ENCODE measurements at places on chromosomes 1 and 21.

DNA sequence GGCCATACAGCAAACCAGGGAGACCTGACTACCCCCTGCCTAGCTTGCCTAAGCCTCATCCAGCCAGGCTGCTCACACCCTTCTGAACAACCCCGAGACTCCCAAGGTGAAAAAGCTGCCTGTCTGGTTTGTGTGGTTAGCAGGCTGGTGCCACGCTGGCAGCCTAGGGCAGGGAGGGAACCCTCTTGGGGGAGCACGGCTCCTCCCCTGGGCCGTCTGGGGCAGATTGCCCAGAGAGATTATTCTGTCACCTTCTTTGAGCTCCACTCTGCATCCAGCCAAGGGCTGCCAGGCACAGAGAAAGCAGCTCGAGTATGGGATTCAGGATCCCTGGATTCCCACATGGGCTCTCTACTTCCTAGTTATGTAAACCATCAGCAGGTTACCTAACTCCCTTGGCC is 27.5 kb upstream of the TCEA3 start:
- peak; percentile 47 for DNase-seq

GRCh38 chr1:37999430-38000232 is 5.7 kb downstream of the FHL3 start:
- DNase-seq, result peak; percentile 72

- peak; percentile 26 for DNase-seq
Observed at GRCh38 chr1:228318823-228319241, 87.8 kb downstream of the TRIM11 start.

GRCh38 chr1:156926175-156926574 is 5.7 kb downstream of the LRRC71 start:
- peak; percentile 76 for DNase-seq

GRCh38 chr1:16925635-16926490 is 4.1 kb downstream of the CROCC start:
- no peak for DNase-seq

GRCh38 chr1:154843636-154844296 is 26.3 kb downstream of the KCNN3 start:
- no peak for DNase-seq

GRCh38 chr1:14626869-14627607 is 28.6 kb downstream of the KAZN start:
- peak; percentile 76 for DNase-seq

- DNase-seq, result no peak
Observed at GRCh38 chr1:38724160-38725131, 135.1 kb downstream of the RRAGC start.

DNA sequence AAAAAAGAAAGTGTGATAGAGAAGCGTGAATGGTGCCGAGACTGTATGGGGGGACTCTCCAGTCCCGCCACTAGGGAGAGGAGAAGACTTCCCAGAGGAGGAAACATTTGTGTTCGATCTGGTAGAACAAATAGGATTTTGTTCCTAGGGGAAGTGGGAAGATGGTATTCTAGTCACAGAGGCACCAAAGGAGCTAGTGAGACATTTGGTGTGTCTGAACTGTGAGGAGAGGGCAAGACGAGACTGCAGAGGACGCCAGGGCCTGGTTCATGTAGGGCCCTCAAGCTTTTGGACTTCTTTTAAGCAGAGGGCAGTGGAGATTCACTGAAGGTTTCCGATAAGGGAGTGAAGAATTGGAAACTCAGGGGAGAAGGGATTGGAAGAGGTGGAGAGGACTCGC is 2.9 kb downstream of the BTBD19 start:
- DNase-seq, result peak; percentile 7

- DNase-seq, result no peak
Observed at GRCh38 chr1:3356827-3357460, 97.5 kb upstream of the ARHGEF16 start.

DNA sequence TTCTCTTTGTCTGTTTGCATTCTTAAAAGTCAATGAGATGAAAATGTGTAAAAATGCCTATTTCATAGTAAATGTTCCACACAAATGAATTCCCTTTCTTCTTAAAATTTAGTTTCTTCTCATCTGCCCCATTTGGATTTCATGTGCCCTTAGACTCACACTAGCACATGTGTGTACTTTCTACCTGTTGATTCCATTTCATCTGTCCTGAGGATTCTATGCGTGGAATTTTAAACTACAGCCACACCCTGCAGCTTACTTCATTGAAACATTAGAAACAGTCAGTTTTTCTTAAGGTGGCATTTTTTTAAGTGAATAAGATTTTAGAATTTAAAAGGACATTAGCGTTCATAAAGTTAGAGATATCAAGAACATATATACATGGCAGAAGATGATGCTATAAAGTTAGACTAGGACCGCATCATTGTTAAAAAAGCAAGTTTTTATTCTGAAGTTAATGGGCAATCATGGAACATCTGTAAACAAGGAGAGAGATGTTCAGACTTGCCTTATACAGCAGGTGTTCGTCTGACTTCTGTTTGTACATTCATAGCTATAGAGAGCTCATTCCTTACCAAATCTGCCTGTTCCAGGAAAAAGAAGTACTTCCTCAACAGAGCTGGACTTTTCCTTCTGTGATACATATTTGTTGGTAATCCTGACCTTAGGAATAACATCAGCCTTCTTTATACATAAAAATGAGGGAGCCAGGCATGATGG is 3.9 kb upstream of the TUT4 start:
- no peak for DNase-seq

DNA sequence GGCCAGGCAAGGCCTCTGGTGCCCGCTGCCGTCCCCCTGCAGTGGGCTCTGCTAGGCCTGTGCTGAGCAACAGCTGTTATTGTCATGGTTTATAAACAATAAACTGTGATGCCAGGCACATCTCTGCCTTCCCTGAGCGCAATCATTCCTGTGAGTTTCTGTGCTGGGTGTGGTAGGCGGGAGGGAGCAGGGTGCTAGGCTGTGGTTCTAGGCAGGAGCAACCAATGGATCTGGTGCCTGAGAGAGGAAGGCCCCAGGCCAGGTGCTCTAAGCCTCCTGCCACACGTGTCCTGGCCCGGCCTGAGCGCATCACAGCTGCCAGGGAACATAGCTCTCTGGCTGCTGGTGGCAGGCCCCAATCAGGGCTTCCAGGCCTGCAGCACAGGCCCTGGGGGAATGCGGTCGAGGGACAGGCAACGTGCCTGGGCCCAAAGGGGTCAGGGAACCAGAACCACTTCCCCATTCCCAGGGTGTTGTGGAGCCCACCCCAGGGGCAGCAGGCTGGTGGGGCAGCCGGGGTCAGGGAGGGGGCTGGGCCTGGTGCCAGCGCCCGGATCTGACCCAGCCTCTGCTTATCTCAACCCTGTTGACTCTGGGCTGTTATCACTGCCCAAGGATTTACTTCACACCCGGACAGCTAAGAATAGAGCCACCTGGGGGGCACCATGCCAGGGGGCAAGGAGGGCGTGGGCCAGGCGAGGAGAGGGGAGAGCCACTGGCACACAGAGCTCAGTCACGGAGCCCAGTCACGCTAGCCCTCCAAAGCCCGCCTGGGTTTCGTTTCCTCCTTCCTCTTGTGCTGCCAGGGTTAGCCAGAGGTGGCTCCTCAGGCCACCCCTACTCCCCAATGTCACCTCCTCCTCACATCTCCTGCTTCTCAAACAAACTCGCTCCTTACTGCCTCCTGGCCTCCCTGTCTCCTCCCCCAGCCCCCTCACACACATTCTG is 11.5 kb downstream of the TRIM46 start:
- peak; percentile 69 for DNase-seq

DNA sequence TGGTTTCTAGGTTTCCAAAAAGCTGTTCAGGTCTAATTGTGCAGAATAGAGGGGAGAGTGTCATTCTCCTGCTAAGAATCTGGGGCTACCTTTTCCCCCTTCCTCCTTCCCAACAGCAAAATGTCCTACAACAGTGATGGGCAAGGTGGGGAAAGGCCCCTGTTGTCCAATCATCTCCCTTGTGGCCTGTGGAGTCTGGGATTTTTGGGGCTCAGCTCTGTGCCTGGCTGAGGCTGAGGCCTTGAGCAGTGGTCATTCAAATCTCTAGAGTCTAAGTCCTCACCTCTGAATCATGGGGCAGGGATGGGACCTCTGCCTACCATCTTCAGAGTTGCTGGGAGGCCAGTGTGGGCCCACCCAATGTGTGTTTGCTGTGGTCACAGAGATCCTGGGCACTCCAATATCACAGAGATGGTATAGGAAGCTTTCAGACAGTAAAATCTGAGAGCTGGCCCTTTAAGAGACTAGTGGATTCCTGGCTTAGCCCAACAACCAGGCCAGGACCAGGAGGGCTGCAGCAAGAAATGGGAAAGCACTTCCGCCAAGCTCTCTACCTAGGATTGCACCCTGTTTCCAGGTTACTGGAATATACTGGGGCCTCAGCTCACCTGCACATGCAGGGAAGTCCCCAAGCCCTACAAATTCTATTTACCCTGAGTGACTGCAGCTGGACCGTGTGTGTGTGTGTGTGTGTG is 28.5 kb upstream of the TENT5C start:
- DNase-seq, result no peak

- no peak for DNase-seq
Observed at GRCh38 chr1:158434741-158435140, 8.7 kb upstream of the OR10K2 start.

GRCh38 chr1:185463011-185463410 is 146.0 kb upstream of the IVNS1ABP start:
- no peak for DNase-seq

GRCh38 chr21:45761704-45762103 is 118.2 kb downstream of the PCBP3 start:
- DNase-seq, result no peak

DNA sequence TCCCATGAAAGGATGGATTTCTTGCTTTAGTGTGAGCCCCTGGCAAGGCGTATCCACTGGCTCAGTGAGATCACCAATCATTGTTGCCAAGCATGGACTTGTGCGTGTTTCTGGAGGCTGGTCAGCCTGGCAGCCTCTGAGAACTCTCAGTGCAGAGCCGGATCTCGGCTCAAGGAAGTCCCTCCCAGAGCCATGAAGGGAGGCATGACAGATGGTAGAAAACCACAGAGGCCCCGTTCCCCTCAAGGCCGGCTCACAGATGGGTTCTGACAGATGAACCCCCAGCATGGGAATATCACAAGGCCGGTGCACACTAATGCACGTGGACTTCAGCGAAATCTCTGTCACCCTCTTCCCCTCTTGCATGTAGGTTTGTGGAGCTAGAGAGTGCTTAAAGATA is 290.5 kb downstream of the AJAP1 start:
- no peak for DNase-seq

- DNase-seq, result no peak
Observed at GRCh38 chr1:157135646-157136045, 2.5 kb downstream of the ETV3 start.

- peak; percentile 53 for DNase-seq
Observed at GRCh38 chr1:29120947-29121485, 2.7 kb downstream of the TMEM200B start.

DNA sequence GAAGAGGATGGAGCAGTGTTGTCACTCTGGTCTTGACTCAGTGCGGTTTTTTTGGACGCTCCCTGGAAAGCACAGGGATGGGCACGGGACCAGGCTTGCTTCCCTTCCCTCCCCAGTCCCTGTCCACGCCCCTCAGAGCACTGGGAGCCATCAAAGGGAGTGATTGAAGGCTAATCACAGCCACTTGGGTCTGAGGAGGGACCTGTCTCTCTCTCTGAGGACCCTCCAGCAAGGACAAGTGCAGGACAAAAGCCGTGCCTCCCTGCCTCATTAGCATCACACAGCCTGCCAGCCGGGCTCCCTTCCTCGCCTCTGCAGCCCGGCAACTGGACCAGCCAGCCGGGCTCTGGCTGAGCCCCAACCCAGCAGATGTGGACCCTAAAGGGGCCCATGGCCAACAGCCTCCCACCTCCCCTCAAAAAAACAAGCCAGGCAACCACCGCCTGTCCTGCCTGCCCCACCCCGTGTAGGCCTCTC is 18.6 kb upstream of the PDZK1IP1 start:
- no peak for DNase-seq

DNA sequence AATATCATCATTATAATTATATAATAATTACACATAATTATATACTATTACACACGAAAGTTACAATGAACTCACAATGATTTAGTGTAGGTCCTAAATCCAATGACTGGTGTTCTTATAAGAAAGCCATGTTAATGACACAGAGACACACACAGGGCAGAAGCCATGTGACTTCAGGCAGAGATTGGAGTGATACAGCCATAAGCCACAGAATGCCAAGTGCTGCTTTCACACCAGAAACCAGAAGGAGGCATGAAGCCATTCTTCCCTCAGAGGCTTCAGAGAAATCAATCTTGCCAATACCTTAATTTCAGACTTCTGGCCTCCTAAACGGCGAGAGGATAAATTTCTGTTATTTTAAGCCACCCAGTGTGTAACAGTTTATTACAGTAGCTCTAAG is 147.4 kb upstream of the KRTAP19-8 start:
- no peak for DNase-seq

- DNase-seq, result no peak
Observed at GRCh38 chr1:83029050-83029449, 969.9 kb downstream of the TTLL7 start.

- DNase-seq, result no peak
Observed at GRCh38 chr1:152228831-152229230, 4.8 kb upstream of the HRNR start.

DNA sequence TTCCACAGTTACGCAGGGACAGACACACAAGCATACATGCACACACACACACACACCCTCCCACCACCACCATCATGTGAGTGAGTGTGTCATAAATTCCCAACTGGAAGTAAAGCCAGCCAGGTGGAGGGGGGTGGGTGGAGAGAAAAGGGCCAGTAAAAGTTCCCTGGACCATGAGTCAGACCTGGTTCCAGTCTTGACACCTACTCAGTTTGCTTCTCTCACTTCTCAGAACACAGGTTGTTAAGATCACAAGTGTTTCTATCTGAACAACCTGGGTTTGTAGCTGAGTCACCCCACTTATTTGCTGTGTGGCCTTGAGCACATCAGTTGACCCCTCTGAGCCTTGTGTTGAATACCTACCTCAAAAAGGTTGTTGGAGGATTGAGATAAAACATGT is 9.6 kb downstream of the EPHA10 start:
- DNase-seq, result no peak

DNA sequence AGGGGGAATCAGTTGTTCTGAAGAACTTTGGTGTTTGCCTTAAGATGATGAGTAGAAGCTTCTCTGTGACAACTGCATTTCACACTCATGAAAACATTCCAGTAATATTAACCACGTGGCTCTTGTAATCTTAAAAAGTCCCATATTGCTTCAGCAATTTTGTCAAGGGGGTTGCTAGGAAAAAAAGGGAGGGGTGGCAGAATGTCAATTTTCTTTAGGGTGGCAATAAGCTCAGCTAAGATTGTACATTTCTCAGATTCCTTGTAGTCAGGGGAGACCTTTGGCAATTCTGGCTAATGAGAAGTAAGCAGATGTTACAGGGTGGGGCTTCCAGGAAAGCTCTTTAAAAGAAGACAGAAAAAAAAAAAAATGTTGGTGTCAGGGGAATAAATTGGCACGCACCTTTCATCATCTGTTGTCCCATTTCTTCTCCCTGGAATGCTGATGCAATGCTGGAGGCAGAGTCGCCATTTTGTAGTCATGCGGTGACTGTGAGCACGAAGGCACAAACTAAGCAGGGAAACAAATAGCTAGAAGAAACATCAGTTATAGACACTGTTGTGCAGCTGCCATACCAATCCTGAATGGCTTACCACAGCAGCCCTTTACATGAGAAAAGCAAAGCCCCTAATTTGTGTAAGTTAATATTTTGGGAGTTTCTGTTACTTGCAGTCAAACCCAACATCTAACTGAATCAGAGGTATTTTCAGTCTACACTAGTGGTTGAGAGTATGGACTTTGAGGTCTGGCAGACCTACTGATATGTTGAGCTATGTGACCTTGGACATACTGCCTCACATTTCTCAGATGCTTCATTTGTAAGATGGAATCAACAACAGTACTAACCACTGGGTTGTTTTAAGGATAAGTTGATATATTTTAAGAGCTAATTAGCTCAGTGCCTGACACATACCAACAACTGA is 56.1 kb upstream of the MRPS6 start:
- DNase-seq, result no peak

GRCh38 chr1:41478118-41478748 is 6.2 kb downstream of the EDN2 start:
- DNase-seq, result no peak
